ENCODE measurements at places on chromosomes 6 and 20.

GRCh38 chr20:25483431-25484132, 76.1 kb downstream of the GINS1 start:
- DNase-seq, result no peak

DNA sequence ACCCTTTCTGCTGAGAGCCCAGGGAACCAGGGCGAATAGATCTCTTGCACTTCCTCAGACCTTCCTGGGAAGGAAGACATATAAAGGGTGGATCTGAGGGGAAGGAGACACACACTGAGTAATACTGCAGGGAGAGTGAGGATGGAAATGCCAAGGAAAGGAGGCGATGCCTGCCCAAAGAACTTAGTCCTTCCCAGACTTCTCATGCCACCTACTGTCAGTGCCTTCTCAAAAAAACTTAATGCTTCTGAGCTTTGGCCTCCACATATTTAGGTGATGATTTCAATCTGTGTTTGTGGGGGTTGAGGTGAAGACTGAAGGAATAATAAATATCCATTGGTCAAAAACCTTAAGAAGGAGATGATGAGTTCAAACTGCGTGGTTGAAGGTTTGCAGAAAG, 9.7 kb downstream of the BTN3A1 start:
- DNase-seq, result no peak

DNA sequence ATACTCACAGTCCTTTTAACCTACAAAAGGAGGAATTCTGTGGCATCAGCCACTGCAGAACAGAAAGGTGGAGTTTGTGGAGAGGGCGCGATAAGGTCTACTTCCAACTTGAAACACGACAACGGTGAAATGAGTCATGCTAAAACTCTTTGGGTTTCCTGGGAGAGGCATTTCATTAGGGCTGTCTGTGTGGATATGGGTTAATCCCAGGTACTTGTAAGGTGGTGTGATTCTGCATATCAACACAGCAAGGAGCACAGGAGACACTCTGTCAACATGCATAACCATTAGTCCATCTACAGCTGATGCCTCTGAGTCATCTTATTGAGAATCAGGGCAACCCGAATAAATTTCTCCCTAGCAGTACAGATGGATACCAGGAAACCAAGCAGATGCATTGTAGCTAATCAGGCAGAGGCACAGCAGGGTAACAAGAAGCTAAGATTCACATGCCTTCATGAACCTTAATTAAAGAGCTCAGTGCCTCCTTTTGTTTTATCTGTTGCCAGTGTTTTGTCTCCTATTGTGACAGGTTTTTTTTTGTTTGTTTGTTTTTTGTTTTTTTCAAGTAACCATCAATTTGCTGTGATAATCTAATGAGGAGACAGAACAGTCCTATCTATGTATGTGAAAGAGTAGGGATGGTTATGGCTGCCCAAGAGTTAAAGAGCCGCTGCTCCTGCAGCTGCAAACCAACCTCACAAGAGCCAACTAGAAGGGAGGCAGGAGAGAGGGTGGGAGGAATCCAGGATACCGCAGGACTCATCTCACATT, 315.8 kb upstream of the SOX4 start:
- no peak for DNase-seq

- DNase-seq, result no peak
These were observed 5.8 kb downstream of the UBE2V1 start for GRCh38 chr20:50107086-50107660.

DNA sequence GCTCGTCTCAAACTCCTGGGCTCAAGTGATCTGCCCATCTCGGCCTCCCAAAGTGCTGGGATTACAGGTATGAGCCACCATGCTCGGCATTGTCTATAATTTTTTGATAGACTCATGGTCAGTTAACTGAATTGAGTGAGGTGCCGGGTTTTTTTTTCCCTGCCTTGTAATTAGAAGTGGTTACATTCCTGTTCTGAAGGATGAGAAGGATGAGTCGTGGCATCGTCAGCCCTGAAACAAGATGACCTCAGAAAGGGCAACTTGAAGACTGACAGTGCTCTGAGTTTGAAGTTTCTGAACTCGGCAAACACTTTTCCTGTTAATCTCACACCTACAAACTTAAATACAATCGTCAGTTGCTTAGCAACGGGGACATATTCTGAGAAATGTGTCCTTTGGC, 158.7 kb upstream of the PDE10A start:
- DNase-seq, result no peak

DNA sequence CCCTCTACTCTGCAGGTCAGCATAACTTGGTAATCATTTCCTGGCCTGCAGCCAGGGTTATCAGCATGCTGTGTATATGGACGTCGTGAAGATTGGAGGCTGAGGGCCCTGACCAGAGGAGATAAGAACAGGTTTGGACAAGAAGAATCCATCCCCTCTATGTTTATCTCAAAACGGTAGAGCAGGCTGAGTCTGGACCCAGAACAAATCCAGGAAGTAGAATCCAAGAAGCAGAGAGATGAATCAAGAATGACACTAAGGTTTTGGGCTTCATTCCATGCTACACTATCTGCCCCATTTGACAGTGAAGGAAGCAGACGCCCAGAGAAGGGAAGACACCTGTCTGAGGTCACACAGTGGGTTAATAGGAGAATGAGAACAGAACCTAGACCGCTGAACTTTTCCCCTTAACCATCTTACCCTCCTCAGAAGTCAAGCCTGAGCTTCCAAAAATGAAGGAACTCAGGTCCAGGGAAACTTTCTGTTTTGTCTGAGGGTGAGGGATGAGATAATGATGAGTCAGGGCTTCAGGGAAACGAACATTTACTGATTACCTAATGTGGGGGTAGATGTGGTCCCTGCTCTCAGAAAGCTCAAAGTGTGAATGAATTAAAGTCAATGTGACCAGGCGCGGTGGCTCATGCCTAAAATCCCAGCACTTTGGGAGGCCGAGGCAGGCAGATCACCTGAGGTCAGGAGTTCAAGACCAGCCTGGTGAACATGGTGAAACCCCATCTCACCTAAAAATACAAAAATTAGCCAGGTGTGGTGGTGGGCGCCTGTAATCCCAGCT, 9.4 kb upstream of the COMMD7 start:
- no peak for DNase-seq

DNA sequence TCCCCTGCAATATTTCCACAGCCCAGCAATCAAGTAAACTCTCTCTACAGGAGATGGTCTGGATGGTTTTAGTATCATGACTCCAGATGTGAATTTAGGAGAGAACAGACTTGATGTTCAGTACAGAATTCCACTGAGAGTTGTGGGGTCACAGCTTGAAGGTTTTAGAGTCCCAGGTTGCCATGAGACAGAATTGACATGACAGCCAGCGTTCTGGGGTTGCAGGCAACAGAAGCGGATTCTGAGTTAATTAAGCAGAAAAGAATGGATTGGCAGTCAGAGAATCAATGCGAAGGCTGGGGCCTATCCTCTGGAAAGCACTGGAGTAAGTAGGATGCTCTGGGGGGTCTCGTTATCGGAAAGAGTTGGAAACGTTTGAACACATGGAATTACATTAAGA, 2.4 kb upstream of the KIAA1755 start:
- no peak for DNase-seq

DNA sequence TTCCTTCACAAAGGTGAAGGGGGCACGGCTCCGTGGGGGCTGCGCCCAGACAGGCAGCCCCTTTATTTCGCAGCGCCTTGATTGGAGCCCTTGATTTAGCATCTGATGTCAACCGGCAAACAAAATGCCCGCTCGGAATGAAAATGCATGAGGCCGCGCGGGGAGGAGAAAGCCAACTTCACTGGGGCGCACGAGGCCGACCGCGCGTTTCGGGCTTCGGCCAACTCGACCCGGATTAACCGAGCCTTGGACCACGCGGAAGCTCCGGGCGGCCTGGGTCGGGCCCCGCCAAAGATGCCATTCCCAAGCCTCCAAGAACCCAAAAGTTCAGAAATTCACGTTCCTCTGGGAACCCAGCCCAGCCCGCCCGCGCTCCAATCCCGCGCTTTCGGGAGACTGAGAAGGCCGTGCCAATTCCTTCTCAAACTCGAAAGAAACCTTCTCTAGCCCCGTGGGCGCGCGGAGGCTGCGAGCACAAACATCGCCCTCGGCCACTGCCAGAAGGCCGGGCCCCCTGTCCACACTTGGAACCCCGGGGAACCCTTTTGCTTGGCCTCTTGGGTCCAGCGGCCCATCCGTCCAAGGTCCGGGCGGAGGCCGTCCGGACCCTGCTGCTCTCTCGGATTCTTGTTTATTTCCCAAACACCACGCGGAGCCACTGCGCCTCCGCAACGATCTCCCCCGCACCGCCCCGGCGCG, 879 bp upstream of the INSM1 start:
- DNase-seq, result no peak

DNA sequence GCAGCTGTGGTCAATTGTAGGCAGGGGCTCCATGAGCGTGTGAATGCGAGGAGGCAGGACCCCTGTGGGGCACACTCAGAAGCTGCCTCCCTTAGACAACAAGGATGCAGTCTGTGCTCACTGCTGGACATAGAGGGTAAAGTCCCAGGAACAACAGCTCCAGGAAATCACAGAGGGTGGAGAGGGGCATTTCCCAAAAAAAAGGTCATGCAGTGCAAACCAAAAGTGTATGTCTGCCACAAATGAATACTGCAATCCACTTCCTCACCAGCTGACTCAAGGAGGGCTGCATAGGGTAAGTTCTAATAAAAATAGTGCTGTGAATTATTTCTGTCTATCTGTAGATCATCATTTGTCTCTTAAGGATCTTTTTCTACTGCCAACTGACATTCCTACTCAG, 95.8 kb downstream of the RNF182 start:
- no peak for DNase-seq

GRCh38 chr6:35165630-35166071, 24.5 kb upstream of the TCP11 start:
- no peak for DNase-seq

- no peak for DNase-seq
These were observed 77.5 kb downstream of the CDH22 start for GRCh38 chr20:46230801-46231282.

GRCh38 chr20:22529150-22530019, 55.0 kb downstream of the FOXA2 start:
- no peak for DNase-seq

DNA sequence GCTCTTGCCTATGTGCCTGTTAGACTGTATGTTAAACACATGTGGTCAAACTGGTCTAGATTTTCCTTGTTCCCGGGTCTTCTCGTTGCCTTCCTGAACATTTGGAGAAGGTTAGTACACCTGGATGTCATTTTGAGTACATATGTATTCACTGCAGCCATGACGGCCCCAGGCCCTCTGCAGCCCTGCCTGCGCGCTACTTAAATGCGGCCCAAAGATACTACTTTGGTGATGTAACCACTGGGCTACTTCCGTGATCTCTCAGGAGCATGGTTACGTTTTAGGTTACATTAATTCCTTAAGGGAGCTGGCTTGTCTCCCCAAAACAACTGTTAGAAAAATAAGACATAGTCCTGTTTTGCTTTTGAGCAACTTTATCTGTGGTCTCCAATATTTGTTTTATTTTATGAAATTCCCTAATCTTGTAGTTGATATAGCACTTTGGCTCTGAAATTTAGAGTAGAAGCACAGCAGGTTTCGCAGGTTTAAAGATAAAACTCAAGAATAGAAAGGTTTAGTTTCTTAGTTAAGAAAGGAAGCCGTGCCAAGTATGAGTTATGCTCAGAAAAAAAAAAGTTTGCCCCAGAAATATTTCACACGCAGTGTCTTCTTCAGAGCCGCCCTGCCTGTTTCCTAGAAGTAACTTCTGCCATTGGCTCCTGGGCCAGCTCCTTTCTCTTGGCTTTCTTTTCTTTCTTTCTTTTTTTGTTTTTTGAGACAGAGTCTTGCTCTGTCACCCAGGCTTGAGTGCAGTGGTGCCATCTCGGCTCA, 38.1 kb downstream of the TIAM2 start:
- DNase-seq, result no peak

GRCh38 chr6:35174501-35174900, 33.4 kb upstream of the TCP11 start:
- no peak for DNase-seq

GRCh38 chr6:1761477-1761877, 151.8 kb downstream of the FOXC1 start:
- DNase-seq, result no peak

- DNase-seq, result no peak
These were observed 14.8 kb upstream of the BTN3A2 start for GRCh38 chr6:26349964-26350857.

DNA sequence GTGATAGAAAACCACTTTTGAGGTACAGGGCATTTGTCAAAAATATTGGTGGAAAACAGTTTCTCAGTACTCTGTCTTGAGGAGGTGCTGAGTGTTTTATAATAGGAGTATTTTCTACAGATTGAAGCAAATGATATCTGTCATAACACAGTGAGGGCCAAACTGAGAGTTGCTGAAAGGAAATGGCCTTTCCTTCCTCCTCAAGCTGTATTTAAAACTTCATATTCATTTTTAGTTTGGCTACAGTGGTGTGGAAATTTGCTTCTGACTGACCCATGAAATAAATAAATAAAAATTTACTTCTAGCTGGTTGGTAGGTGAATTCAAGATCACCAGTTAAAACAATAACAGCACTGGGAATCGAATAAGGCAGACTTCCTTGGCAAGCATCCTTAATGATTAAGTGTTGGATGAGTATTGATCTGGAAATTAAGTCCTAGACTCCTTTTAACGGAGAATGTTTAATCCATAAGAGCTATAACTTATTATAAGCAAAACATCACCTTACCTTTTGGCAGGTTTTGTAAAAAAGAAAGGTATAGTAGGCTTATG, 828.6 kb upstream of the CITED2 start:
- DNase-seq, result no peak

DNA sequence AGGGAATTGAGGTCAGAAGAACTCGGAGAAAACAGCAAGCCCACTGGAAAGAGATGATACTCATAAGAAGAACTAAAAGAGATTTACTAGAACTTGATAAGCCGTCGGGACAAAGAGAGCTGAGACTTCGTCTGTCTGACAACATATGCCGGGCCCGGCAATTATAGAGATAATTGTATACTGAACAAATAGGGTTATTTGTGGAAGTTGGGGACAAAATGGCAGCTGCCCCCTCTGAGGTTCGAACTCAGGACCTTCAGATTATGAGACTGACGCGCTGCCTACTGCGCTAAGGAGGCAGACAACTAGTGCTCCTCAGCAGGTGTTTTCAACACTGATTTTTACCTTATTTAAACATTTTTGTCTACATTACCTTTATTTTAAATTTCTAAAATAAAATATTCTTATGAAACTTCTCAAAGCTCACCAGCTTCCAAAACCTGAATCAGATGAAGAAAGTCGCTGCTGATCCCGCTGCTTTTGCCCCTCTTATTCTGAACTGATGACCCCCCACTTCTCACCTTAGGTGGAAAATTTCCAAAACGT, 29.3 kb upstream of the TRIM27 start:
- DNase-seq, result peak; percentile 45

DNA sequence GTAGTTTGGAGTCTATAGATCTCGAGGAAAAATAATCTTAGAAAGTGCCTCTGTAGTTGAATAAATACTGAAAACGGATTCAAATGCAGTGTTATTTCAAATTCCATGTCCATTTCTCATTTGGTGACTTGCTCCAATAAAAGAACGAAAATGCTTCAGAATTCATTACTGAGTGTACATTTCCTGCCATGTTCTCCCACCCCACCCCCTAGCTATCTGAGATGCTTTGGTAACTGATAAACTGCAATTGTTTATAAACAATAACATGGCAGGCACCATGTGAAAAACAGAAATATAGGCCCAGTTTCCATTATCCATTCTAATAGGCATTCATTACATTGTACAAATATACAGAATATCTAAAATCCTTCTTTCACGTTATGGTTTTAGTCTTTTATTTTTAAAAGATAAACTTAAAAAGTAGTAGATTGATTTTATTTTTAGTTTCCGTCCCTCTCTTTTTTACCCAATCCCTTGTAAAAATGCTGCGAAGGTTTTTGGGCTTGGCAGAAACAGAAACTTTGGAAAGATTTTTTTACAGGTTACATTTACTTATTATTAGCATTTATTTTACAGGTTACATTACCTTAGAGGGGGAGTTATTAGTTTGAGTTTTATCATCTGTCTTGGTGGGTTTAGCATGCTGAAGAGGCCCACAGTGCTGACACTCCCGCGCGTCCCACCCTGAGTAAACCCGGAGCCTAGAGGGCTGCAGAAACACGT, 1.5 kb downstream of the FAM162B start:
- no peak for DNase-seq

Data from stimulated activated CD4-positive, alpha-beta T cell treated with anti-CD3 and anti-CD28 coated beads, Interleukin-15, amount 100 ng/mL, for 1 hour (primary cell).